ENCODE measurements at places on chromosomes 7 and 10.

DNA sequence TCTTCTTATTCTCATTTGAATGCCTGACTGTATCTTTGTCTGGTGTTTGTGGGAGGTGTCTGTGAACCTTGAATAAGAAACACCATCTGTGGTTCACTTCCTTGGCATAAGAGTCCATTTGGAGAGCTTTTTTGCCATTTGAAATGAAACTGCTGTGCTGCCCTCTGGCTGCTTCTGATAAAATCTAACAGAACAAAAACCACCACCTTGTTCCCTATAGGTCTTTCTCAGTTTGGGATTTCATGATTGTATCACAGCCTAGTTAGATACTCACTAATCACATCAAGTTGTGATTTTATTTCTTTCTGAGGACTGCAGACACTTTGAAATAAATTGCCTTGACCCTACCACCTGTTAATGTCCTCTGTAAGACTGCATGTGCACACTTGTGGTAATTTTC lies 102.7 kb upstream of the FAM13C start:
- DNase-seq, result peak; percentile 4

DNA sequence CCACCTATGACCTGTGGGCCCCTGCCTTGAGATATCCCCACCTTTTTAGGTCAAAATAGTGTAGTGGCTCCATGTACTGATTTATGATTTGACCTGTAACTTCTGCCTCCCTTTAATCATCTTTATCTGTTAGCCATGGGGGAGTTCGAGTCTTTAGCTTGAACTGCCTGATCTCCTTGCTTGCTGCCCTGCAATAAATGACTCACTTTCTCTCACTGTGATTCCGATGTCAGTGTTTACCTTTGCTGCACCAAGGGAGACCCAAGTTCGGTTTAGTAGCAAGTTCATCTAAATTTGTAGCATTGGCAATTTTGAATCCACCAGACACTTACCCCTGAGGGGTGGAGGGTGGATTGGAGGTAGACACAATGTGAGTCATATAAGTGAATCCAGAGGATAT lies 814.6 kb upstream of the AUTS2 start:
- DNase-seq, result no peak

DNA sequence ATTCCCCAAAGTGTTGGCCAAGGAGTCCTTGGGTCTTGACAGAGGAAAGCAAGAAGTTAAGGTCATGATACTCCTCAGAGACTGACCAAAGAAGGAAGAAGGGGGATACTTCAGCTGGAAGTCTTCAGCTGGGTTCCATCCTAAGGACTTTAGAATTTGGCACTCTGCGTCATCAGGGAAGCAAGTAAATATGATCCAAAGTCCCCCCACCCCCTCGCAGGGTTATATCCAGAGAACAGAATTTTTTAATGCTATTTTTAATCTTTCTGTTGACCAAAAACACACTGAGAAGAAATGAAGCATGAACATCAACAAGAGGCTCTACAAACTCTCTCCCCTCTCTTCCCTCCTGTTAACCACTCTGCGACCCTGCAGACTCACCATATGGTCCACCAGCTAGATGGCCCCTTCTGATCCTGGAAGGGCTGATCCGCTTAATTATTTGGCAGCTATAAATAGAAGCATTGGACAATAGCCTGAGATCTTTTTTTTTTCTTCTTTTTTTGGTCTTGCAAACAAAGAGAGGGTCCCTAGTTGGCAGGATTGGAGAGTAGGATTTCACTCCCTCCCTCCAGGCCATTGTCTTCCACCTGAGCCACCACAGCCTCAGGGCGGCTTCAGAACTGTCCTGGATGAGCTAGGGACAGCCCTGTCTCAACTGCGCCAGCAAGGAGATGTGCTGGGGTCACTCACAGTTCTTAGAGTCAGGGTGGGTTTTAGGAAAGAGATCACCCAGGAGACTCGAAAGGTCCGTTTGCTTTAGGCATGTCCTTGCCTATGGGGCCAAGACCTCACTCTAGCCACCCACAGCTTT lies 196.0 kb downstream of the KCNMA1 start:
- no peak for DNase-seq

DNA sequence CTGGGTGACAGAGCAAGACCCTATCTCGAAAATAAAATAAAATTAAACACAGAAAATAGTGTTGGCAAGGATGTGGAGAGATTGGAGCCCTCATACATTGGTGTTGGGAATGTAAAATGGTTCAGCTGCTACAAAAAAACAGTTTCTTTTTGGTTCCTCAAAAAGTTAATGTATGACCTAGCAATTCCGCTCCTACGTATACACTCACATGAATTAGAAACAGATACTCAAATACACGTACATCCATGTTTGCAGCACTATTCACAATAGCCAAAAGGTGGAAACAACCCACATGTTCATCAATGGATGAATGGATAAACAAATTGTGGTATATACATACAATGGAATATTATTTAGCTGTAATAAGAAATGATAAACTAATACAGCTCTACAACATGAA lies 28.4 kb upstream of the CHCHD3 start:
- no peak for DNase-seq

DNA sequence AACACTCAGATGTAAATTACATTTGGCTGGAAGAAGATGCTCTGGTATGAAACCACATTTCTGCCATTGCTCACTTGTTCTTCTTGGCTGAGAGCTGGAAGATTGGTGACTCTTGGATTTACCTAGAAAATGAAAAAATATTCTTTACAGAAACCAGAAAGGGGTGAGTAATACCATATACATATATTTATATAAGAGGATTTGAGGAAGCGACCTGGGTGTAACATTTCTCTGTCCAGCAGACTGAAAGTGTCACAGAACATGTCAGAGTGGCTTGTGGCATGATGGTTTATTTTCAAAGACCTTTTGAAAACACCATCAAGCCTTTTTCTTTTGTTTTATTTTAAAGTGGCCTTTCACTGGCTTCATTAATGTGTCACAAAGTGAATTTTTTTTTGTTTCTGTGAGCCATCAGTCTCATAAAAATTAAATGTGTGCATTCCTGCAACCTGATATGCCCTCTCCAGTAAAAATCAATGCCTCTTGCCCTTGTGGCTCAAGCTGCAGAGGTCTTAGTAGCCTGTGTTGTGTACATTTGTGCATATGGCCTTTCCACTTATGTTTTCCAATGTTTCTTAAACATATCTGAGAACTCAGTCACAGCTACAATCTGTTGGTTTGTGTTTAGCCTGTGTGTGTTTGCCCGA lies 23.5 kb downstream of the CREB5 start:
- no peak for DNase-seq

GRCh38 chr7:47709051-47709450 lies 127.1 kb upstream of the TNS3 start:
- DNase-seq, result no peak

- peak; percentile 67 for DNase-seq
Observed at GRCh38 chr7:1555813-1556543, at the start of gene TMEM184A. Gene TMEM184A, minus strand, starts transcription at chr7:1556205. Its CDS starts 721 bp downstream, at chr7:1555484.

DNA sequence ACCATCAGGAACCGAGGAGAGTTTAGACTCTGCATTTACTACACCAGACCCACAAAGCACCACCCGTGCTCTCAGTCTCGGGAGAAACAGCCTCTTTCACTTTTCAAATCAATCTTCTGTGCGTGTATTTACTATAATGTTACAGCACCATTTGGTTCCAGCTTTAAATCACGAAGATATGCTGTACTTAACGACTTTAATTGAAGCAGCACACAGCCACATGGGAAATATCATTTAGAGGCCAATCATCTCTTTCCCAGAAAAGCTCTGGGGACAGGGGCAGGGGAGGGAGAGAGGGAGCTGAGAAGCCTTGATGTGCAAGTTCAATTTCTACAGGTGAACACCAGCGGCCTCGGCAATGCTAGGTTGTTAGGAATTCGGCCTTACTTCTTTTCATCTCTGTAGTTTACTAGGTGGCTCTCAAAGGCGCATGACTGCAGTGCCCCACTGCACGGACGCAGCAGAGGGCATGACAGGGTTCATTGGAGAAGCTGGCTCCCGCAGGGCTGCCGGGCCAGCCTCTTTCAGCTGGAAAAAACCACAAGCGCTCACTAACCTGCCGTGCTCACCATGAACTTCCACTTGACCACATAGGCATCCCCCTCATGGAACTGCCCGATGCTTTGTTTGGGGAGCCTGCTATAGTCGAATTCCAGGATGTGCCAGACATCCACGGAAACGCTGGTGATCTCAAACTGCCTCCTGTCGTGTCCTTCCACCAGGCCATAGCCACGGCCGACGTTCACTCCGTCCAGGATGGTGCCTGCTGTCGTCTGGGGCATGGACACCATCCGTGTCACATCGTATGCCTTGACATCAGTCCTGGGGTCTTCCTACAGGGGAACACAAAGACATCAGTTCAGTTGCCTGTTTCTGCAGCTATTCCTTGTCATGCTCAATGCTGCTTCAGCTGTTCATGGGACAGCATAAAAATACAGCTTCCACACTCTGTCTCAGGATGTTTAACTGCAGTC lies 154.5 kb downstream of the SVIL start:
- DNase-seq, result no peak

DNA sequence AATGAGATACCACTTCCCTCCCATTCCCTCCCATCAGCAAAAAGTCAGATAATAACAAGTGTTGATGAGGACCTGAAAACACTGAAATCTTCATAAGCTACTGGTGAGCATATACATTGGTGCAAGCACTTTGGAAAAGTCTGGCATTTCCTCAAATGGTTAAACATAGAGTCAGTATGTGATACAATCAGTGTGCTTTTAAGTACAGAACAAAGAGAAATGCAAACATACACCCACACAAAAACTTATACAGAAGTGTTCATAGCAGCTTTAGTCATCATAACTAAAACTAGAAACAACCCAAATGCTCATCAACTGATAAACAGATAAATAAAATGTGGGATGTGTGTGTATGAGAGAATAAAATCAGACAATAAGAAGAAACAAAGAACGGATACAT lies 261.9 kb downstream of the ELMO1 start:
- no peak for DNase-seq

DNA sequence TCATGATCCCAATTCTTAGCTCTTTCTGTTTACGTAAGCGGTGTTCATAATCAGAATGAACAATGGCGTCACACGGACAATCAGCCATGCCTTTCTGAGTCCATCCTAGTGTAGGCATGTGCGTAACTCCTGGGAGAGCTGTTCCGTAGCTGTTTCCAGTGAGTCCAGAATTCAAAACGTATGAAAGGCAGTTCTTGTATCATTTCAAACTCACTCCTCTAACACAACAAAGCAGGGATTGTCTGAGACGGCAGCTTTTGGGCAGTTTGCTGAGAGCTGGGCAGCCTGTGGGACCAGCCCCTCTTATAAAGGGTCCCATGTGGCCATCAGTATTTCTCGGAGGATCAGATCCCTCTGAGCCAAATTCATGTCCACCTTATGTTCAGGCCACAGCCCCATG lies 43.4 kb downstream of the PSPH start:
- no peak for DNase-seq

GRCh38 chr7:155206318-155207020 lies 91.2 kb upstream of the INSIG1 start:
- peak; percentile 95 for DNase-seq

GRCh38 chr7:112930787-112931186 lies 140.6 kb upstream of the TMEM168 start:
- peak; percentile 64 for DNase-seq

- DNase-seq, result peak; percentile 70
Observed at GRCh38 chr10:74213571-74214162, 62.6 kb downstream of the ADK start.

DNA sequence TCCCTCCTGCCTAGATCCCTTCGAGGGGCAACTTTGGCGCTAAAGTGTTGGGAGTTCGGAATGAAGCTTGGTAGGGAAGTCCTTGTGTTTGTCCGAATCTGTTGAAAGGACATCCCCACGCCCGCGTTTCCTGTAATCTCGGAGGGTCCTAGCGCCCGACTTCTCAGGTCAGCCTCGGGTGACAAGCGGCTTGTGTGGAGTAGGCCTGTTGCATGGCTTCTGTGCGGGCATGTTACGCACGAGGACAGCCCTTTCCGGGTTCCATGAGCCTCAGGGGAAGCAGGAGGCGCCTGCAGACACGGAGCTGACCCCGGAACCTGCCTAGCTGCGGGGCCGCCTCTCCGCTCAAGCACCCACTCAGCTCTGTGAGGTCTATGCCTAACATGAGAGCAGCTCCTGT lies 28.4 kb upstream of the AP5Z1 start:
- no peak for DNase-seq

- DNase-seq, result no peak
Observed at GRCh38 chr7:158689488-158689887, 15.1 kb downstream of the NCAPG2 start.

DNA sequence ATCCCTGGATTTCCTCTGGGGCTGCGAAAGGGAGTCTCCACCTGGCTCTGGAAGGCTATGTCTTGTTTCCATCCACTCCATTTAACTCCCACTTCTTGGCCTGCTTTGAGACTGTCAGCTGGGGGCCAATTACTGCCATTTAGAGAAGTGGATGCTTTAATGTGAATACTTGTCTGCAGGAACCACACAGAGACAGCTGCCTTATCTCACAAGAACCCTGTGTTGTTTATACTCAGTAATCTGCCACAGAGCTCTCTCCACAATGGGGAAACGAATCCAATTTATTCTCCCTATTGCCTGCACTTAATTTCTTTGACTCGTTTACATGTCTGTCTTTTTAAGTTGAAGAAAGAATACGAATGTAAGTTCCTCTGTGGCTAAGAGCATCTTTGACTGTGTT lies 787.0 kb upstream of the C7orf33 start:
- peak; percentile 85 for DNase-seq

GRCh38 chr10:662223-662605 lies 27.3 kb downstream of the DIP2C start:
- DNase-seq, result no peak

- no peak for DNase-seq
Observed at GRCh38 chr10:127090138-127090537, 106.3 kb downstream of the INSYN2A start.

GRCh38 chr7:22338877-22339276 lies 18.1 kb downstream of the RAPGEF5 start:
- no peak for DNase-seq

DNA sequence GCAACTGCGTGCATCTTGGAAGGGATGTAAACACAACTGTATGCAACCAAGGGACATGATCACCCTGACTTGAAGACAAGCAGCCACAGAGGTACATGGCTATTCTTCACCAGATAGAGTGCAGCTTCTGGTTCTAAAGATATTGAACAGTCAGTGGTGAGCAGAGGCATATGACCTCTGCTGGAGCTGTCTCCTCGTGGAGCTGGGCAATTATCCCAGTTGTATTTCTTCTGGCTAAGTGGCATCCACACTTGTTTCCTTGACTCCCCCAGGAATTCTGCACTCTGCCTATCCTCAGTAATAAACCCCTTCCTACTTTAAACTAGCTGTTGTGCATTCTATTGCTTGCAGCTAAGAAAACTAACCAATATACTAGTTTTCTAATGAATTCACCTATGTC lies 216.8 kb downstream of the THSD7A start:
- DNase-seq, result no peak

GRCh38 chr10:19952224-19953010 lies 136.2 kb downstream of the PLXDC2 start:
- no peak for DNase-seq

Measured in hematopoietic multipotent progenitor cell treated with erythropoietin and hydrocortisone succinate and interleukin-3 and kit ligand, for 4 days (in vitro differentiated cells).